ENCODE measurements at places on chromosomes 5 and 9.

- no peak for DNase-seq
These were observed 8.6 kb downstream of the HAPLN1 start for GRCh38 chr5:83711982-83712601.

DNA sequence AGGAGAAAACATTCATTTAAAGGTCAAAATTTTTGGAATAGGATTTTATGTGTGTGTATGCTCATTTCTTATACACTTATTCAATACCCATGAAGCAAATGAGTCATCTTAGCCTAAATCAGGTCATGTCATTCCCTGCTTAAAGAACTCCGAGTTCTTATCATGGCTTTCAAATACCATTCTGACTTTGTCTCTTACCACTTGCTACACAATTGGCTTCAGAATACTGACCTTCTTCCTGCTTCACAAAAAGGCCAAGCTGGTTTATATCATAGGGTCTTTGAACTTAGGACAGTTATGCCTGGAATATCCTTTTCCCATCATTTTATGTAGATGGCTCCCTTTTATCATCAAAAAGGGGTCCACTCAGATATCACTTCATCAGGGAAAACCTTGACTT lies 652.2 kb upstream of the WWC1 start:
- no peak for DNase-seq

- DNase-seq = no peak
These were observed 21.9 kb upstream of the NOTCH1 start for GRCh38 chr9:136567651-136568287.

- no peak for DNase-seq
These were observed 9.2 kb downstream of the DCANP1 start for GRCh38 chr5:135437796-135438560.

DNA sequence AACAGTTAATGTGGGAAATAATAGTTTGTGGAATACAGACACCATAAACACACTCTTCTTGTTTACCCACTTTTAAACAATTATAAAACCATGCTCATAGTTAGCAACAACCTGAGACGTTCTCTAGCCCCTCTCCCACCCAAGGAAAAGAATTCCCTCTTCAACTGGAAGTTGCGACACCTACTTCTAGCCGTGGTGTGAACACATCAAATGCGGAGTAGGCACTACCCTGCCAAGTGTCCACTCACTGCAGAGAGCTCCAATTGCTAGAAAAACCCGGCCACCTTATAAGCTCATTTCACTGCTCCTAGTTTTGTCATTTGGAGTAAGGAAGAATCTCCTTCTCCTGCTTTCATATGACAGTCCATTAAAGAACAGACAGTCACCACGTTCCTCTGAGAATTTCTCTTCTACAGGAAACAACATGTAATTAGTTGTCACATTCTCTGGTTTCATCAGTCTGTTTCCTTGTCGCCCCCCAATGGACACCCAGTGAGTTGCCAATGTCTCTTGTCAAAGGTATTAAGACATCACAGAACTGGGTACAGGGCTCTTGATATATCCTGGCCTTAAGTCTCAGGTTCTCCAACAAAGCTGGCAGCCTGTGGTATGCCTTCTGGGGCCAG lies 47.3 kb downstream of the PRLR start:
- no peak for DNase-seq

GRCh38 chr5:107401470-107402122 lies 269.1 kb downstream of the EFNA5 start:
- DNase-seq = no peak

DNA sequence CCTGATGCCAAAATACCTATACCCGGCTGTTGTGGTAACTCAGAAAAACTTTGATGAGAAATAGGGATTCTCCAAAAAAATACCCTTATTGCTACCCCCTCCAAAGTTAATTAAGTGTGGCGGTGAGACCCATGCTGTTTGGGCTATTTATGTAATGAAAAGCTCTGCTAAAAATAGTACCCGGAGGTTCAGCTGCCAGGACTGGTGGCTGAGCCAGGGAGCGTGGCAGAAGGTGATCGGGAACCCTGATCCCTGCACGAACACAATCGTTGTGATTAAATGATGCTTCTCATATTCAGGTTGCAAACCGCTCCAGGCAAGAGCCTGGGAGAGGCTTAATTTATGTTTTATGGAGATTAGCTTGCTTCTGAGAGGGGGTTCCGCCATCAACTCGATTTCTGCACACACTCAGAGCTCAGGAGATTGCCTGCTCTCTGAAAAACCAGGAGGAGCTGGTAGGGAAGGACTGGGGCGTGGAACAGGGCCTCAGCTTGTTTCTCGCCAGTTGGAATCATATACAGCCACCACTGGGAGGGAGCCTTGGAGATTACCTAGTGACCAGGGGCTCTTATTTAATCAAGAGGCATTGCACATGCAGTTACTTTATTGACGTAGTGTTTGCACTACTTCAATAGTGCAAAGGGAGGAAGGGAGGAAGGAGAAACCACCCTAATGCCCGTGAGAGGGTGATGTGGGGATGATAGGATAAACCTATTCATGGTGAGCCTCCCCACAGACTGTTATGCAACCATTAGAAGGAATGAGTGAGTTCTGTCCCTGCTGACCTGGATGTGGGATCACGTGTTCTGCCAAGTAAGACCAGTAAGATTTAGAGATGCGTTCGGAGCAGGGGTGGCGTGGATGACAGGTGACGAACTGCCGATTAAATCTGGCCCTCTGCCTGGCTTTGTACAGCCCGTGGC lies 23.4 kb downstream of the HRH2 start:
- no peak for DNase-seq

- no peak for DNase-seq
These were observed 23.4 kb downstream of the PCA3 start for GRCh38 chr9:76787677-76788076.
